GM12878 (cell line): ENCODE measurements at places on chromosomes 16 and 17. TPM values are rescaled to one million over a fixed set of nuclear protein-coding genes. Genes with fewer than 3 reads are reported as not detected.

DNA sequence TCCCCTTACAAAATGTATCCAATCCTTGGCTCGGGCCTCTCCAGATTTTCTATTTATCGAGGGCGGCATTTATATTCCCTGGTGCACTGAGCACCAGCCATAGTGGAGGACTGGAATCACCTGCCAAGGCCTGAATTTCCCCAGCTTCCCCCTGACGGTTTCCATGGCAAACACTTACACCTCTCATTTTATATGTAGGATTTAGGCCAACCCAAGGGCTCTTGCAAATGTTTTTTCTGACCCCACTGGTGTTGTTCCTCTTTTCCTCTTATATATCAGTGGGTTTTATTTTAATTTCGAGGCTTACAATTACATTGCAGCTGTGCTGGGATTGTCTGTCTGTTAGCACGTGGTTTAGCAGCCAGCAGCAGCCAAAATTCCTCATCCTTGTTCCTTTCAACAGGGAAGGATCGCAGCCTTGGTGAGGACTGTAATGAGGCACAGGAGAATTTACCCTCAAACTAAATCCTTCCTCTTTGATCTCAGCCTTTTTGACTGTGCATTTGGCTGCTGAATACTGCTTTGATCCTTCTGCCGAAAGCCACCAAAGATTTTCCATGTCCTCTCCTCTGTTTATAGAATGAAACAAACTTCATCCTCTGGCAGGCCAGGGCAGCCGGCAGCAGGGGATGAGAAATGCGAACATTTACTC, 26.5 kb upstream of the CES5A start:
- H3K4me3 ChIP-seq, result no peak overlapping the region
- H3K36me3 ChIP-seq, result no peaks in the 10 kb centered on the region
- H3K27me3 ChIP-seq, result no peaks in the 10 kb centered on the region
- no peak for DNase-seq
- no peak overlapping the region for H3K27ac ChIP-seq

GRCh38 chr16:75272097-75272551, 20.7 kb upstream of the BCAR1 start:
- H3K27ac ChIP-seq, result peak overlapping the region; percentile 24; the same call in 1 of the 2 replicates
- peak; percentile 28 for DNase-seq
- H3K27me3 ChIP-seq, result no peaks in the 10 kb centered on the region
- H3K4me1 ChIP-seq, result peaks cover 18% of the 10 kb centered on the region
- no peak overlapping the region; the same call in 1 of the 2 replicates for H3K4me3 ChIP-seq

GRCh38 chr16:12627394-12627793, 176.3 kb downstream of the CPPED1 start:
- no peak overlapping the region for H3K27ac ChIP-seq
- H3K27me3 ChIP-seq, result no peaks in the 10 kb centered on the region; the same call in 1 of the 2 replicates
- DNase-seq, result no peak
- H3K4me3 ChIP-seq, result no peak overlapping the region
- no peaks in the 10 kb centered on the region for H3K36me3 ChIP-seq

- H3K27me3 ChIP-seq, result no peaks in the 10 kb centered on the region
- no peak for DNase-seq
- H3K27ac ChIP-seq, result no peak overlapping the region
- H3K36me3 ChIP-seq, result peaks cover 3% of the 10 kb centered on the region; the same call in 1 of the 2 replicates
Measured at GRCh38 chr17:37461668-37462067, 28.0 kb upstream of the DUSP14 start.

GRCh38 chr17:63440127-63440769, 5.9 kb downstream of the CYB561 start:
- H3K27me3 ChIP-seq, result no peaks in the 10 kb centered on the region
- H3K4me1 ChIP-seq, result no peaks in the 10 kb centered on the region; the same call in 1 of the 2 replicates
- no peak overlapping the region for H3K4me3 ChIP-seq
- no peak overlapping the region for H3K27ac ChIP-seq
- no peaks in the 10 kb centered on the region for H3K36me3 ChIP-seq

- H3K27me3 ChIP-seq, result no peaks in the 10 kb centered on the region
- no peak for DNase-seq
- peaks cover 10% of the 10 kb centered on the region for H3K4me1 ChIP-seq
- H3K27ac ChIP-seq, result no peak overlapping the region
- no peaks in the 10 kb centered on the region for H3K36me3 ChIP-seq
Measured at GRCh38 chr16:57732714-57733113, 2.9 kb upstream of the KATNB1 start.

DNA sequence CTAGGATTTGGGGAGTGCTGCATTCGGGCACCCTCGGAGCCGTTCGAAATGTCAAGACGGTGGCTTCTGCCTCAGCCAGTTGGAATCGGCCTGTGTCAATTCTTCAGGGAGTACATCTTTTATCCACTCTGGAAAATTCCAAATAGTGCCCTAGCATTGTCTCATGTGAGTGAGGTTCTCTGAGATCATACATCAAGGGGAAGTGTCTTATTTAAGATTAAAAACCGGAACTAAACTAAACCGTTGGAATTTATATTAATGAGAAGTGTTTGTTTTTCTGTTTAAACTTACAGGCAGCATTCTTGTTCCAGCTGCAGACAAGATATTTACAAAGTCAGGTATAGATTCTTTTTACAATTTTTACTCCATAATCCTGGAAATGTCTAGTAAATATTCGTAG, 56.8 kb downstream of the SLC47A1 start:
- no peaks in the 10 kb centered on the region for H3K36me3 ChIP-seq
- no peak overlapping the region for H3K27ac ChIP-seq
- no peaks in the 10 kb centered on the region for H3K4me1 ChIP-seq
- H3K4me3 ChIP-seq, result no peak overlapping the region
- DNase-seq, result no peak

Gene SP6
- 0.05 TPM in 1 of 2 replicates, not detected in the other for total RNA-seq

Gene RCVRN
- 0.13 TPM in 1 of 2 replicates, not detected in the other for total RNA-seq
